ENCODE measurements at places on chromosomes 5 and 9. TPM values are rescaled to one million over a fixed set of nuclear protein-coding genes. Genes with fewer than 3 reads are reported as not detected.
A peak's percentile ranks its signal among the peaks of the same experiment; 100 is the strongest.

S100Z gene
- total RNA-seq, result 1.7 TPM

SLC44A1 gene
- 27.1 TPM for total RNA-seq

DNA sequence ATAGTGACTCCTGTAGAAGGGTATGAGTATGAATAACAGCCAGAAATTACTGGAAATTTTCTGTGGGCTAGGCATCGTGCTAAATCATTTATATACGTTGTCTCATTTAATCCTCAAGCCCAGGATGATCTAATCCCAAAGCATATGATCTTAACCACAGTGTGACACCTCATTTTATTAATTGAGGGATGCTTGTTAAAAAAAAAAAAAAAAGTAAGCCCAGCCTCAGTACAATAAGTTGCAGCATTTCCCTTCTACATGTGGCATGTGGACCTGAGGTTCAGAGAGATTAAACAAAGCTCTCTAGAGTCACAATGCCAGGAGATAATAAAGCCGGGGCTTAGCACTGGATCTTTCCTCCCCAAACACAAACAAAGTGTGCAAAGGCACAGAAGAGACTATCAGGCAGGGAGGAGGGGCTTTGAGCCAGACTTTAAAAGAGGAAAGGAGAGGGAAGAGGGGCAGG is 49.5 kb downstream of the KLF4 start:
- no peak overlapping the region for H3K4me3 ChIP-seq
- no peaks in the 10 kb centered on the region for H3K27me3 ChIP-seq
- DNase-seq, result no peak
- H3K36me3 ChIP-seq, result no peaks in the 10 kb centered on the region
- H3K27ac ChIP-seq, result peak overlapping the region; percentile 31
- no peaks in the 10 kb centered on the region for H3K4me1 ChIP-seq

DNA sequence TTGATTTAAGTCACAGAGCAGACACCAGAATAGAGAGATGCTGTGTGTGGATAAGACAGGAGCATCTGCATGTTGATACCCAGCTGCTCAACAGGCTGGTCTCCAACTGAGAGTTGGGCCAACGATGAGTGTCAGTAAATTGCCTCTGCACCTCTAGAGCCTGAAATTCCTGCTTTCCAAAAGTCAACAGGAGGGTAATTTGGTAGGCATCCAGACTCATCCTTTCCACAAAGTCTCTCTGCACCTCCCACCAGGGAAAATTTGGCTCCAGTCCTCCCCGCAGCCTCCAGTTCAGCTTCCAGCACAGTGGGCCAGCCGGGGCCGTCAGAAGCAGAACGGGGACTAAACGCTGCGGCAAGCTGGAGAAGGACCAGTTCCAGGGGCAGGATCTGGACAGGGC is 136.9 kb downstream of the RFK start:
- H3K27ac ChIP-seq, result no peak overlapping the region
- DNase-seq, result no peak
- no peaks in the 10 kb centered on the region for H3K36me3 ChIP-seq
- H3K27me3 ChIP-seq, result no peaks in the 10 kb centered on the region
